Stomach (tissue), 19 donors: ENCODE measurements at places on chromosomes 11 and 22.

GRCh38 chr22:30885001-30885366 is 83.6 kb downstream of the MORC2 start:
- no peak for DNase-seq

- DNase-seq, result no peak
Observed at GRCh38 chr11:76096552-76096951, 109.8 kb downstream of the WNT11 start.

DNA sequence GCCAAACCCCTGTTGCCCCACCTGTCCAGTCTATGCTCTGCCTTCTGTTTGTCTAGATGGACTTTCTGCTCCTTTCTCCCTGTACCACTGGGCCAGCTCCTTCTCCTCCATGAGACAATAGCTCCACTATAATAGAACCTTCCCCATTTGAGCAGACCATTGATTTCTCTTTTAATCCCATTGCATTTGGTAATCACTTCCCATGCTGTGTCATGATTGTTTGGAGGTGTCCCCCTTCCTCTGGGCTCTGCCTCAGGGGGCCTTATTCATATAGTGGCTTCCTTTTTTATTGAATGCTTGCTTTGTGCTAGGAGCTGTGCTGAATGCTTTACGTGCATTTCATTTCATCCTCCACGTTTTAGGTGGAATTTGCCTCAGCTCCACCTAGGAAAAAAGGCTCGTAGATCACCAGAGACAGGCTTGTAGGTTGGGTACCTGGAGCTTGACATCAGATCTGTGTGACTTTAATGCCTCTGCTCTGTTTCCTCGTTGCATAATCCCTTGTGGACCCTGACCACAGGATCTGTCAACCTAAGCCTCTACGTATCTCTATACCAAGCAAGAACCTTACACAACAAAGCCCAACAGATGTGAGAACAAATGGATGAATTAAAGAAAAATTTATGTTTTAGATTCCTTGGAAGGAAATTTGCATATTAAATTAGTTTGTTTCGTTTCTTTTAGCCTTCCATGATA is 106.2 kb upstream of the RASSF10 start:
- DNase-seq, result no peak

GRCh38 chr11:45409587-45409986 is 123.4 kb upstream of the SYT13 start:
- no peak for DNase-seq

DNA sequence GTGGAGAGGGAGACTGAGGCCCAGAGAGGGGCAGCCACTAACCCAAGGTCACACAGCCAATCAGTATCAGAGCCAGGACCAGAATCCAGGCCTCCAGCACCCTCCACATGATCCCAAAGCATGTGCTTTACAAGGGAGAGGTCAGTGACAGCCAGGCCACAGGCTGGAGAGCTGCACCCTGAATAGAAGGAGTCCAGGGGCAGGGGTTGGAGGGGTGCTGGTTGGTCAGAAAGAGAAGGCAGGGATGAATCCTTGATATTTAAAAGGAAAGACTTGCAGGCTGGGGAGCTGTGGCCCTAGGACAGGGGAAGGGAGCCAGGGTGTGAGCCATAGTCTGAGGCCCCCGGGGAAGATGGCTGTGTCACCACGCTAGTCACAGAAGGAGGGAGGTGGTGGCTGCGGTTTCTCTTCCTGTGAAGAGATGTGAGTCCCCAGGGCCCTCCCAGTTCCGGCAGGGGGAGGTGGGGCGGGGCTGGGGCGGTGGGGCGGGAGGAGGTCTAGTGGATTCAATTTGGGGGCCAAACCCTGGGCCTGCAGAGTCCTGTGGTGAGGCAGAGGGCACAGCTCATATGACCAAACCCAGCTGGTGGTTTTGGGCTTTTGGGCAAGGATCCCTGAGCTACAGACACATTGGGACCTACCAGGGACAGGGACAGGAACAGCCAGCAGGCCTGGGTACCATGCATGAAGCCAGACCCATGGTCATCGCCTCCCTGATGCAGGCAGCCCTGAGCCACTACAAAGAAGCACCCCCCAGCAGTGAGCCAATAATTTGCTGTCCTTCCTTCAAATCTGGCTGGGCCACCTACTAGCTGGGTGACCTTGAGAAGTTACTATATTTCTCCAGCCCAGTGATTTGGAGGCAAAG is 14.0 kb downstream of the RAC2 start:
- peak; percentile 76 for DNase-seq

DNA sequence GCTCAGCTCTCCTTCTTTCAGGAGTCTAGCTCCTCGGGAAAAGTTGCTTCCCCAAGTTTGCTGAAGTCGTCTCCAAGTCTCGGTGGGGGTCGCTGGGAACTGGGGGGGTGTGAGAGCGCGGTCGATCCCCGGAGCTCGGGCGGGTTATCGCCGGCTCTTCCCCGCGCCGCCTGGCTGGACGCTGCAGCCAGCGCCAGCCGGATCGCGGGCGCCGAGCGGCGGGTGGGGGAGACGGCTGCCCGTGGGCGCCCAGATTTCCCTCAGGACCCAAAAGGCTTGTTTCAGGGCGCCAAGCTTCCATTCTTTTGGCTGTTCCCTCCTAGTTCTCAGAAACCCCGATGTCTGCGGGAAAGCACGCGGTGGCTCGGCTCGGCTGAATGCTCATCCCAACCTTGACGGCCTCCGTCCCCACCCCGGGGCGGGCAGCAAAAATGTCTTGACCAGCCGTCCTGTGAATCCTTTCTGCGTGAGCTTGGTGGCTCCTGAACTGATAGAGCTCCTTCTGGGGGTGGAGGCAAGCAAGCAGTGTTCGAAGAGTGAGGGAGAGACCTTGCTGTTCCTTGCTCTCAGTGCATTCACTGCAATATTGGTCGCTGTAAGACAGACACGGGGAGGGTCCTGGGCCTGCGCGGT is 1.7 kb downstream of the ZBTB16 start:
- no peak for DNase-seq

- DNase-seq, result peak; percentile 51
Observed at GRCh38 chr22:50260801-50261614, 475 bp downstream of the MAPK12 start.

GRCh38 chr11:118213201-118213600 is 11.6 kb downstream of the JAML start:
- DNase-seq, result no peak

DNA sequence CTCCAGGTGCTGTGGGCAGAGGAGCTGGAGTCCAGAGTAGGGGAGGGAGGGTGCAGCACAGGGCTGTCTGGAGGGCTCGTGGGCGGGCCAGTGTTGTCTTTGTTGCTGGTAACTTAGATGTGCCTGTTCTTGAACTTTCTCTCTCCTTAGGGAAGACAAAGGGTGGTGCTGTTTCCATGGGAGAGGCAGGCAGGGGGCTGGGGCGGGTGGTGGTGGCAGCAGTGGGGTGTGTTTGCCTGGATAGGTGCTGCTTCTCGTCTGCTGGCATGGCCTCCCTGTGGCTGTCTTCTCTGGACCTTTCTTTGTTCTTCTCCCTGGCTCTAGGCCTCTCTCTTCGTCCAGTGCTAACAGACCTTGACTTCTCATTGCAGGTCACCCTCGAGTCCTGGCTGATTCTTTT is 8.5 kb downstream of the SIDT2 start:
- no peak for DNase-seq

- peak; percentile 88 for DNase-seq
Observed at GRCh38 chr11:7605186-7605943, 67.9 kb downstream of the CYB5R2 start.

DNA sequence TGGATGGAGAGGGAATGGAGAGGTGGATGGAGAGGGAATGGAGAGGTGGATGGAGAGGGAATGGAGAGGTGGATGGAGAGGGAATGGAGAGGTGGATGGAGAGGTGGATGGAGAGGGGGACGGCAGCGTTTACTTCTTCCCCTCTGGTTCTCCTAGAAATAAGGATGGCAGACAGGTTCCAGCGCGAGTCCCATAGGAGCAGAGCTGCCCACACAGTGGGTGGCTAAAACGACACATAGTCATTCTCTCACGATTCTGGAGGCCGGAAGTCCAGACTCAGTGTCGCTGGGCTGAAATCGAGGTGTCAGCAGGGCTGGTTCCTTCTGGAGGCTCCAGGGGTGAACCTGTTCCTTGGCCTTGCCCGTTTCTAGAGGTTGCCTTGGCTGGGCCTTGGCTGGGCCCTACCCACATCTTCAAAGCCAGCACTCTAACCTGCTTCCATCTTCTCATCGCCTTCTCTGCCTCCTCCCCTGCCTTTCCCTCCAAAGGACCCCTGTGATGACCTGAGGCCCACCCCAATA is 12.7 kb upstream of the CTSD start:
- no peak for DNase-seq

DNA sequence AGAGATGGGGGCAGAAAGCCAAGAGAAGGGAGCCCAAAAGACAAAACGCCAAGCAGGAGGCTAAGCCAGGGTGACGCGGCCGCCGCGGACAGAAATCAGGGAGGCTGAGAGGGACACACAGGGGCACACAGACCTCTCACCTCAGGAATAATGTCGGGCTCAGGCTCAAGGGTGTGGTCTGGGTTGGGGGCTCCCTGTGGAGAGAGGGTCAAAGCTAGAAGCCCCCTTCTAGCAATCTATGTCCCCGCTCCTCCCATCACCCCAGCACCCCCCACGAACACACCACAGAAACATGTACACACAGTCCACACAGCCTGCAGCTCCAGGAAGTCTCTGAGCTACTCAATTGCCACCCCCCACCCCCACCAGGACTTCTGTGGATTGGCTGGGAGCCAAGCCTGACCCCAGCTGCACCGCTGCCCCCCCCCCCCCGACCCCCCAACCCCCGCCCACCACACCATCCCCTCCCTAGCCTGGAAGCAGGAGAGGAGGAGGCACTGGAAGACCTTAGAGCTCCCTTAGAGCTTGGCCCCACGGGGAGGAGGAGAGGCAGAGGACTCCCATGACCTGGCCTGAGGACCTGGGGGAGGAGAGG is 6.9 kb downstream of the BCL9L start:
- DNase-seq, result no peak

DNA sequence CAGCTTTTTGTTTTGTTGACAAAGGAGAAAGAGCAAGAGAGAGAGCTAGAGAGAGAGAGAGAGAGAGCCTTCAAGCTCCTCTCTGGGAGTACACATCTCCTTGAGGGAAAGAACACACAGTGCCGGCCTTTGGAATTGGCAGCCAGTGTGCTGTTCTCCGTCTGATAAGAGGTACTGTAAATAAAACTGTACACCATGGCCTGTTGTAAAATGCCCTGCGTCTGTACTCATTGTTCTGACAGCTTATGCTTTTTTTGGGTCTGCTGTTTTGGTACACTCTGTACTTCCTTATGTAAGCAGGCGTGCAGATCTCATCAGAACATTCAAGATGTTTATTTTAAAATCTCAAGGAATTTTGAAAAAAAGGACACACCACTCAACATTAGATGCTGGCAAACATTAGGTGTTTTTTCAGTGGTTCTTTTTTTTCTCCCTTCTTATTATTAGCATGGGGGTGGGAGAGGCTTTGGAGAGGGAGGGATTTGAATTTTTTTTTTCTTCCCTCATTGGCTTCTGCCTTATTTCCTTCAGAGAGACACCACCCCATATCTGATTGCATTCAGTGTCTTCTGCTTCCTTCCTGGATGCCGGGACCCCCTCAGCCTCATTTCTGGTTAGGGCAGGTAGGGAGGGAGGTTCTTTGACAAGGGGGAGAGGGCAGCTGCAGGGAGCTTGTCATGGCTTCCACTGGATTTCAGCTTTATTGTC is 116.8 kb upstream of the NNMT start:
- DNase-seq, result peak; percentile 76

DNA sequence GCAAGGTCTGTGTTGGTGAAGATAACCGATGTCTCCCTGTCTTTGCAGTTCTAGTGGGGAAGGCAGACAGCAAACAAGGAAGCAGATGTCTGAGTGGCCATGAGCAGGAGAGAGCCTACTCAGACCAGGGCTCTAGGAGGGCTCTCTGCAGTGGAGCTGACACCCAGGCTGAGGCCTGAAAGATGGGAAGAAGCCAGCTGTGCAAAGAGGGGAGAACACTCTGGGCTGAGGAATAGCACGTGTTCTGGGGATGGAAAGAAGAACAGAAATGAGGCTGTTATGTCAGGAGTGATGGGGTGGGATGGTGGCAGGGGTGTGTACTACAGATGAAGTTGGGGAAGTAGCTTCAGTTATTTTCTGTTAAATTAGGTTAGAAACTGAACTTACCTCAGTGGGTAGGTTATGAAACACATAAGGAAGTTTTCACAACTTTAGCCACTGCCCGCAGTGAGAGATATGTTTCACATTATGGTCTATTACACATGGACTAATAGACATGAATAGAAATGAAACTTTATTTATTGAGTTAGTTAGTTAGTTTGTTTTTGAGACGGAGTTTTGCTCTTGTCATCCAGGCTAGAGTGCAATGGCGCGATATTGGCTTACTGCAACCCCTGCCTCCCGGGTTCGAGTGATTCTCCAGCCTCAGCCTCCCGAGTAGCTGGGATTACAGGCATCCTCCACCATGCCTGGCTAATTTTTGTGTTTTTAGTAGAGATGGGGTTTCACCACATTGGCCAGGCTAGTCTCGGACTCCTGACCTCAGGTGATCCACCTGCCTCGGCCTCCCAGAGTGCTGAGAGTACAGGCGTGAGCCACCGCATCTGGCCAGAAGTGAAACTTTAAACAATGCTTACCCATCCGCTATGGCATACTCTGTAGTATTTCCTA is 7.8 kb downstream of the DCPS start:
- DNase-seq, result no peak

DNA sequence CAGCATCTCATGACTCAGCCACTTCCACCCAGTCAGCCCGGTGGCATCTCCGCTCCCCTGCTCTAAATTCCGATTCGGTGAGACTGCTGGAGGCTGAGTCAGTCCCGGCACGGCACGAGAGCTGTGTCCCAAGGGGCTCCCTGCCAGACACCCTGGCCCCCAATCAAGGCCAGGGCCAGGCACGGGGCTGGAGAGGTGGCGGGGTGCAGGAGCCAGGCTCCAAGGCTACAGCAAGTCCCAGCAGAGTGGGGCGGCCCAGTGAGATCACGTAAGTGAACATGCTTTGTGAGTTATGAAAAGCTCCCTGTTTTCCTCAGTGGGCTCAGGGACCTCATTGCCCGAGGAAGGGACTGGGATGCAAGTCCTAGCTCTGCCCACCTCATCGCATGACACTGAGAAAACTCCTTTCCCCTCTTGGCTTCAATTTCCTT is 3.0 kb downstream of the C11orf68 start:
- peak; percentile 55 for DNase-seq

DNA sequence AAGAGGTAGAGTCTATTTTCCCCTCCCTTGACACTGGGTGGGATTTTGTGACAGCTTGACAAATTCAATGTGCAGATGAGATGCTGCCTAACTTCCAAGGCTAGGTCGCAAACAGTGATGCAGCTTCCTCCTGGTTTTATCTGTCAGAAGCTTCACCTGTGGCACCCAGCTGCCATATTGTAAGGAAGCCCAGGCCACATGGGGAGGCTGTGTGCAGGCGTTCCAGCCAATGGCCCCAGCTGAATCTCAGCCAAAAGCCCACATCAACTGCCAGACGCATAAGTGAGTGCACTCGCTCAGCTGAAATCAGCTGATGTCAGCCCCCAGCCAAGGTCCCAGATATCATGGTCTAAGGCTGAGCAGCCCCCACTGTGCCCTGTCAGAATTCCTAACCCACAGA is 24.8 kb upstream of the LINC01488 start:
- no peak for DNase-seq
